ENCODE measurements at places on chromosomes 3 and 15.

DNA sequence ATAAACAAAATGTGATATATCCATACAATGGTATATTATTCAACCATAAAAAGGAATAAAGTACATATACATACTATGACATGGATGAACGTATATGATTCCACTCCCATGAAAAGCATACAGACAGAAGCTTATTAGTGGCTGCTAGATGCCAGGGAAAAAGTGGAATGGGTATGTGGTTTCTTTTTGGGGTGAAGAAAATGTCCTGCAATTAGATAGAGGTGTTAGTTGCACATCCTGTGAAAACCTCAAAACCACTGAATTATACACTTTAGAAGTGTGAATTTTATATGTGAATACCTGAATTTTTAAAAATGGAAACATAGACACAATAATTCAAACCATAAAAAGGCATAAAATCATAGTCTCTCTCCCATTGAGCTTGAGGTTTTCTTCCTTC is 11.2 kb downstream of the DENND6A start:
- DNase-seq: no peak

GRCh38 chr3:101814835-101815234 is 34.5 kb upstream of the NFKBIZ start:
- no peak for DNase-seq

- DNase-seq: no peak
These were observed 6.7 kb upstream of the FETUB start for GRCh38 chr3:186633481-186633880.

DNA sequence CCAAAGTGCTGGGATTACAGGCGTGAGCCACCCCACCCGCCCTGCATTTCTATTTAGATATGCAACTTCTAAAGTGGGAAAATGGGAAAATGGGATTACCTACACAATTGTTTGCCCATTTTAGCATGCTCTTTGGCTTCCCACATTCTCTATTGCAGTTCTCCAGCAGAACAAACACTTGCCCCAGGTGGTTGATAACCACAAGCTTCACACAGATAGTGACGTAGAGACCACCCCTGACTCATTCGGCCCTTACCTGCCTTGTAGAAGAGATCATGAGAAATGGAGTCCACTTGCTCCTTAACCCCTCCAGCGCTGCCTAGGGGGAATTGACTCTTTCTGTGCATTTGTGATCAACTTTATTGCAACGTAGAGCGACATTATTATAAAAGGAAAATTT is 83.2 kb upstream of the RAP2B start:
- DNase-seq: no peak

DNA sequence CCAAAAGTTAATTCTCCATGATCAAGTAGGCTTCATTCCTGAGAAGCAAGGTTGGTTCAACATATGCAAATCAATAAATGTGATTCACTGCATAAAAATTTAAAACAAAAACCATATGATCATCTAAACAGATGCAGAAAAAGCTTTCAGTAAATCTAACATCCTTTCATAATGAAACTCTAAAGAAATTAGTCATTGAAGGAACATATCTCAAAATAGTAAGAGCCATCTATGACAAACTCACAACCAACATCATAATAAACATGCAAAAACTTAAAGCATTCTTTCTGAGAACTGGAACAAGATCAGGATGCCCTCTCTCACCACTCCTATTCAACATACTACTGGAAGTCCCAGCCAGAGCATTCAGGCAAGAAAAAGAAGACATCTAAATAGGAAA is 254.1 kb downstream of the AGBL1 start:
- DNase-seq: no peak

DNA sequence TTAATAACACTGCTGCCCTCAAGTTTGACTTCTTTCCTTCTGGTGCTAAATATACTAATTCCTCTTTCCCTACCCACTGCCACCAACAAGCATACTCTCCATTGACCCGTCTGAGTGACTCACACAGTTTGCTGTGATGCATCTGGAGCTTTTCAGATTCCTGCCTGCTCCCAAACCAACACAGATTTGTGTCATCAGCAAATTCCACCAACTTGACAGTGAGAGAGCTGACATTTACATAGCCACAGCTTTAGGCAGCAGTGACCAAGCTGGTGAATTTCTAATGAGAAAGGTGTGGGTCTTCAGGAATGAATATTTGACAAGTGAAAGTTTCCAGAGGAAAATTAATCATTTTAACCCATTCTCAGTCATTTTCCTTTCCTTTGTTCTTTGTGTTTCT is 96.5 kb upstream of the PRICKLE2 start:
- no peak for DNase-seq

DNA sequence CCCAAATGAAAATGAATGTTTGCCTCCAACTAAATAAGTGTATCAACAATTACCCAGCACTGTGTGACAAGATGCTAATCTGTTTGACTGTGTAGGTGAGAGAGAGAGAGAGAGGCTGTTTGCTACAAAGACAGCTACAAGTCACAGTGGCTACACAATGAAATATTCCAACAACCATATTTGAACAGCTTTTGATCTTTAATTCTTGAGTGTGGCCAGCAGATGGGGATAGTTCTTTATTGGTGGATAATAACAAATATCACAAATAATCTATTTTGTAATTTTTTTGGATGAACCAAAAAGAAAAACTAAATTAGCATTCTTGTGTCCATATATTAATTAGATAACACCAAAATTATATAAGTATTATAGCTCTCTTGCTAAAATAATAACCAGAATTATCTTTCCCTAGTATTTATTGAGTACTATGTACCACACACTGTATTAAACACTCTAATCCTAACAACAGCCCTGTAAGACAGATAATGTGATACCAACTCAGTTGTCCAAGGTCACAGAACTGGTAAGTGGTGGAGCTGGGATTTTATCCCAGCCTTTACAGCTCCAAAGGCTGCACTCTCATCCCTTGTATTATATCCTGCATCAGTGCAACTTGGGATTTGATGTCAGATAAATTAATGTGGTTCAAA is 61.9 kb upstream of the C3orf80 start:
- DNase-seq: peak; percentile 50

DNA sequence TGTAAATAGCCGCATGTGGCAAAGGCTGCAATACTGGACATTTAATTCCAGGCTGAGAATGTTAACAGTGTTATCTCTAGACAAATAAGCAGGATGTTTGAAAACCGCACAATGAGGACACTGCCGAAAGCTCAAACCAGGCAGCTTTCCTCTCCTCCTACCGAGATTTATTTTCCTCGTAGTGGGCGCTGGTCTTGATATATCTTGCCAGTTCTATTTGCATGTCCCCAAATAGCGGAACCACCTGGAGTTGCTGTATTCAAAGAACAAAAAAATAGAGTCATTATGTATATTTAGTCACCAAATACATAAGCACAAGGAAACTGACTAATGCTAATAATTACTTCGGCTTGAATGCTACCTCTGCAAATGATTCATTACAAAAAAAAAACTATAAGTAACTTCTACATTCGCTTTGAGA is 46.5 kb downstream of the CYFIP1 start:
- DNase-seq: no peak

DNA sequence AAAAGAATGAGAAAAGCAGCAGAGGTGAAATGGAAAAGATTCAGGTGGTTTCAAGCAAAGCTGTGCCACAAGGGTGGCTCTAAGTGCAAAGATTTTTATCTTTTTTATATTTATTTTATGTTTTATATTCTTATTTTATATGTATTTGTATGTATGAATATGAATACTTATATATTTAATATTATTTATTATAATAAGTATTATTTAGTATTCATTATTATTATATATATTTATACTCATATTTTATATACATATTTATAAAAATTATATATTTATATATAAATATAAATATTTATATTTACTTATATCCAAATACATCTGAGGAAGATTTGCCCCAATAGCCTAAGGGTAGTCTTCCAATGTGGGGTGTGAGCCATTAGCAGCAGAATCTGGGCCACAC is 1002.0 kb downstream of the CADM2 start:
- DNase-seq: no peak

DNA sequence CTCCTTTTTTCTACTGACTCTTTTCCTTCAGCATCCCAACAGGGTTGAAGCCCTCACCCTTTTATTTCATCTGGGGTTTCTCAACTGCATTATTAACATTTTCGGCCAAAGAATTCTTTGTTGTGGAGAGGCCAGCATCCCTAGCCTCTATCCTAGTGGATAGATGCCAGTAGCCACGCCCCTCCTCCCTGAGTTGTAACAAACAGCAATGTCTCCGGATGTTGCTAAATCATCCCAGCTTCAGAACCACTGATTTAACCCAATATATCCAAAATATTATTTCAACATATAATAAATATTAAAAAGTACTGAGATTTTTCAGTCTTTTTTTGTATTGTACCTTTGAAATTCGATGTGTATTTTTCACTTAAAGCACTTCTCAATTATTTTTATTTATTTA is 2.0 kb upstream of the RNF111 start:
- no peak for DNase-seq

GRCh38 chr15:82850731-82851130 is 41.3 kb downstream of the WHAMM start:
- no peak for DNase-seq

DNA sequence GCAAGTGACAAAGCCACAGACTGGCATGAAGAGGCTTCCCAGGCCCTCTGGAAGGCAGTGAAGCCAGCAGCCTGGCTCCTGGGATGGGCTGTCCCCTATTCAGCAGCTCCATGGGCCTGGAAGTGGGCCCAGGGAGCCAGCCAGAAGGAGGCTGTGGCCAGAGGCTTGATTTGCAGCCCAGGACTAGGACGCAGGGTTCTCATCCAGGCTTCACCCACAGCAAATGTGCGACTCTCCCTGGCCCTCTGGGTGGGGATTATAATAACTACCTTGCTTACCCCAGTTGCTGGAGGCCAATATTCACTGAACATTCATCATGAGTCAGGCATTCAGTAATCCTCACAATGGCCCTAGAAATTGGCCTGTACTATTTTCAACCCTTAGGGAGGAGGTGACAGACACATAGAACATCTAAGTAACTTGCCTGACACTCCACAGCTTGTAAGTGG is 24.6 kb upstream of the SRP14 start:
- DNase-seq: no peak

DNA sequence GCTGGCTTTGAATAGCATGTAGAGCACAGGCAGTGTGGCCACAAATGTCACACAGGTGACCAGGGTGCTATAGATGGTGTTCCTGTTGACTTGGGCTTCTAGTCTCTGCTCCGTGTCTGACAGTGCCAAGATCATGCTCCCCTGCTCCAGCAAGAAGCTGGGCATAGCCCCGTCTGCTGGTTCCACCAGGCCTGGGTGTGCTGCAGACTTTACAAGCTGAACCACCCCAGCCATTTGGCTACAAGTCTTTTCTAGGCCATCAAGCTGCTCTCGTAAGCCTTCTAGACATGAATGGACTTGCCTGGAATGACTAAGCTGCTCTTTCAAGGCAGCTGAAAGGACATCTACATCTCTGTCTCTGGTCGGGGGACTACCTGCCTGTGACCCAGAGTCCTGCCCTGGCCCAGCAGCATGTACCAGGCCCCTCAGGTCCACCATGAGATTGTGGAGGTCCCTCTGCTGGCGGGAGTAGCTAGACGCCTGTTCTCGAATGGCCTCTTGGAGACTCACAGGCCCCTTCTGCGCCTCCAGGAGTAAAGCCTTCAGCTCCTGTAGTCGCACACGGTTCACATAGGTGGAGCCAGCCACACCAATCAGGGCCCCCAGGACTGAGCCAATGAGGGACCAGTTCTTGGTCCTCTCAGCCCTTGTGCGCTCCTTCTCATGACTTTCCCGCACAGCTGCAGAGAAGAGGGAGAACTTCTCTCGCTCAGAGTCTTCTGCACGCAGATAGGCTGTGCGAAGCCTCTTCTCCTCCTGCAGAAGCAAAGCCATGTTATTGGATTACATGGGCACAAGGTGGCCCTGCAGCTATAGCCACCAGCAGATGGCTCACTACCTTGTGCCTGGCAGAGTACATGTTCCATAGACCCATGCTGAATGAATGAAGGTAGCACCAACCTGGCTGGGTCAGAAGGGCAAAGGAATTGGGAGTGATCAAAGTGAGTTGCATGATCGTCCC is 2.8 kb upstream of the PLXNB1 start:
- DNase-seq: no peak

GRCh38 chr3:113775516-113775915 is 28.7 kb downstream of the ATP6V1A start:
- peak; percentile 83 for DNase-seq

DNA sequence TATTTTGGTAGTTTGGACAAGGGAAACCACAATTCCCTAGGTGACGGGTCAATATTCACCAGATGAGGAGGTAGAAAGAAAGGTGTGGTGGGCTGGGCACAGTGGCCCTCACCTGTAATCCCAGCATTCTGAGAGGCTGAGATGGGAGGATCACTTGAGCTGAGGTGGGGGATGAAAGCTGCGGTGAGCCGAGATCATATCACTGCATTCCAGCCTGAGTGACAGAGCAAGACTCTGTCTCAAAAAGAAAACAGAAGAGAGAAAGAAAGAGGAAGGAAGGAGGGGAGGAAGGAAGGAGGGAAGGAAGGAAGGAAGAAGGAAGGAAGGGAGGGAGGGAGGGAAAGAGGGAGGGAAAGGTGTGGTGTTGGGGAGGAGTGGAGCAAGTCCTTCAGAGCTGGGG is 56.1 kb upstream of the RNF7 start:
- no peak for DNase-seq

- no peak for DNase-seq
These were observed 240.8 kb upstream of the KCNMB2 start for GRCh38 chr3:178295292-178295912.

DNA sequence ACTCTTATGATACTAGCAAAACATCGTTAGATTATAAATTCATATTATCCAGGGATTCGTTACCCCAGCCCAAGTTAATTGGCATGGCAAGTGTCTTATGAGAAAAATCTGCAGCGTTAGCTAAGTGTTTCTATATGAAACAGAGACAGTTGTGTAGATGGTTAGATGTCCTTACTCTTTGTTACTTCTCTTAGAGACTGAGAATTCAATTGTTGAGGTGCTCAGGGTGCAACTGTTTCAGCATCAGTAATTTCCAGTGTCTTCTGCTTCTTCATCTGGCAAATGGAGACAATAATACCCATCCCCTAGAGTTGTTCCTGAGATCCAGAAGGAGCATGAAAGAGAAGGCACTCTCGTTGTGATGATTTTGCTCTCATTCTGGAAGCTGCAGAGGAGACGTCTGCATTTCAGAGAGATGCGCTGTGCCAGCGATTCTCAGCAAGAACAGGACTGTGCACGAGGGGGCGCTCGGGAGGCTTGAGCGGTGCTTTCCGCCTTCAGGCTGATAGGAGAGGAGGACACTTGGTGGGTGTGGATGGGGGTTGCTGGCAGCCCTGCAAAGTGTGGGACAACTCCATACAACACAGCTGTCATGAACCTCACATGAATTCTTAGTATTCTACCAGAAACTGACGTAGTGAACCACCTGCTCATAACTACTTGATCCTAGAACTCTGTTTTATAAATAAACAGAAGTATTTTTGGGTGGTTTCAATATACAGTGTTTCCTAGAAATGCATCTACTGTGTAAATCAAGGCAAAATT is 39.7 kb upstream of the SPSB4 start:
- DNase-seq: peak; percentile 87

GRCh38 chr15:27783678-27784077 is 315.4 kb downstream of the OCA2 start:
- DNase-seq: no peak

DNA sequence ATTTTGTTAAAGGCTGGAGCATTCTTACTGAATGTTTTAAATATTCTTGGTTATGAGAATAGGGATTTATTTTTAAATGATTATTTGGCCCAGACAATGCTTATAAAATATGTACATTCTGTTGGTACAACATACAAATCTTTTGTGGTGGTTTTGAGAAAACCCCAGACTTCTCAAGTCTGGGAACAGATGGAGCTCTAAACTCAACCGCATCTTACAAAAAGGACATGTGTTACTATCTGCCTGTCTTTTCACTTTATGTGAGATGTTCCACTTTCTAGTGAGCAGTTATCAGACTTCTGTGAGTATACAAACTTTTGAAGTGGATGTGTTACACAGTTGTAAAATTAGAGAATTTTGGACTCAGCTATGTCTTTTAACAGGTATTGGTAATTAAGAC is 135.5 kb upstream of the RBMS3 start:
- no peak for DNase-seq
